ENCODE measurements at places on chromosomes 16 and 17. TPM values are rescaled to one million over a fixed set of nuclear protein-coding genes. Genes with fewer than 3 reads are reported as not detected.

Gene CCL17
- total RNA-seq = 18.9 TPM

Gene SAMD14
- total RNA-seq = 1.3 TPM

DNA sequence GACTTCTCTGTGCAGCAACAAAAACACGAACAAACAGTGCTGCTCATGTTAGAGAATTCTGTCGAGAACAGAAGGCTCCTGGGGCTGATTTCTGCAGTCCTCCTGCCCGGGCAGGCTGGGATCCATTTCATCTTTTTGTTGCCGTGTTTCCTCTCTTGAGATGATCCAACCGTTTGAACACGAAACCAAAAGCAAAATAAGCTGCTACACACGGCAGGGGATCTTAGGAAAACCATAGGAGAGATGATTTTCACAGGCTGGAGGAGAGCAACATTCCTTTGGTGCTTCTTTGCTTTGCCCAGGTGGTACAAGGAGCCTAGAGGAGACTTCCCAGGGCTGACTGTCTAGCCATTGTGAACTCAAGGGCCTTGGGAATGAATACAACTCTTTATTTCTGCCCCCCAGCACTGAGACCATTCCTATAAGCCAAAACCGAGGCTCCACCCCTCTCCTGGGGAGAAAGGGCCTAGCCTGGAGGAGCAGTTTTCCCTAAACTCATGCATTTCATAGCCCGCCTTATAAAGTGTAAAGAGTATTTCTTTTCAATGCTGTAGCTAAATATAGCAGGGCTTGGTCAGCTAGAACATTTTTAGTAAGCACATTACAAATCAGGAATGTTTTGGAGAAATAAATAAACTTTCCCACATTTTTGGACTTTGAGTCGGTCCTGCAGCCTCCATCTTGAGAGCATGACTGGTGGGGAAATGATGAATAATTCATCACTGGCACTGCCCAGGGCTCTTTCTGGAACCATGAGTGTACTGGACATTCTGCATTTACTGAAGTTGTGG is 7.7 kb downstream of the FOXL1 start:
- no peaks in the 10 kb centered on the region for H3K4me1 ChIP-seq
- H3K36me3 ChIP-seq = no peaks in the 10 kb centered on the region
- DNase-seq = no peak
- H3K4me3 ChIP-seq = no peak overlapping the region
- H3K27ac ChIP-seq = no peak overlapping the region

Gene MYH1
- total RNA-seq = not detected

- peak overlapping the region; percentile 90 for H3K27ac ChIP-seq
- H3K4me3 ChIP-seq = peak overlapping the region; percentile 97
- H3K27me3 ChIP-seq = no peaks in the 10 kb centered on the region
- H3K4me1 ChIP-seq = peaks cover 52% of the 10 kb centered on the region
- no peaks in the 10 kb centered on the region for H3K36me3 ChIP-seq
- DNase-seq = no peak
Observed at GRCh38 chr17:44501866-44502375, 1.3 kb downstream of the GPATCH8 start.

Gene CDC42EP4
- 0.55 TPM for total RNA-seq

Gene CHD9NB
- 0.79 TPM for total RNA-seq

Gene SLC35G6
- not detected for total RNA-seq

- no peaks in the 10 kb centered on the region for H3K36me3 ChIP-seq
- no peaks in the 10 kb centered on the region for H3K4me1 ChIP-seq
- peak overlapping the region; percentile 2 for H3K27ac ChIP-seq
- no peaks in the 10 kb centered on the region for H3K27me3 ChIP-seq
- no peak overlapping the region for H3K4me3 ChIP-seq
Observed at GRCh38 chr17:57068222-57068658, 16.8 kb upstream of the AKAP1 start.

- no peak for DNase-seq
- no peak overlapping the region for H3K4me3 ChIP-seq
- peaks cover 28% of the 10 kb centered on the region for H3K4me1 ChIP-seq
- H3K27me3 ChIP-seq = no peaks in the 10 kb centered on the region
Observed at GRCh38 chr17:4329838-4330237, 36.6 kb downstream of the UBE2G1 start.

GRCh38 chr16:69113216-69113615 is 7.8 kb downstream of the HAS3 start:
- H3K4me1 ChIP-seq = no peaks in the 10 kb centered on the region
- no peak overlapping the region for H3K27ac ChIP-seq
- H3K36me3 ChIP-seq = peaks cover 26% of the 10 kb centered on the region
- DNase-seq = no peak
- no peak overlapping the region for H3K4me3 ChIP-seq
- no peaks in the 10 kb centered on the region for H3K27me3 ChIP-seq

DNA sequence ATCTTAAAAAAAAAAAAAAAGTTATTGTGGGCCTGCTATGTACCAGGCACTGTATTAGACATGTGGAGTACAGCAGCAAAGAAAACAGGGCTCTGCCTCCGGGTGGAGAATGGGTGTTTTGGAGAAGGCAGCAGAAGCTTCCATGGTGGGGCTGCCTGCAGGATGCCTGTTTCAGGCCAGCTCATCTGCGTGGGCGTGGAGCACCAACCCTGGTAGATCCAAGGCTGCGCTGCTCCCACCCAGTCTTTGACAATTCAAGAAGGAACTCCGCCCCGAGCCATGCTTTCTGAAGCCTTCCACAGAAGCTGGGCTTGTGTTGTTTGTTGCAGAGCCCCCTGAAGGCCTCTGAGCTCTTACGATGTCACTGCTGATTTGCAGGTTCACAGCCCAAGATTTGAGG is 23.2 kb upstream of the CACNG1 start:
- H3K4me1 ChIP-seq = no peaks in the 10 kb centered on the region
- H3K27ac ChIP-seq = no peak overlapping the region
- H3K4me3 ChIP-seq = no peak overlapping the region
- no peaks in the 10 kb centered on the region for H3K36me3 ChIP-seq
- H3K27me3 ChIP-seq = no peaks in the 10 kb centered on the region

DNA sequence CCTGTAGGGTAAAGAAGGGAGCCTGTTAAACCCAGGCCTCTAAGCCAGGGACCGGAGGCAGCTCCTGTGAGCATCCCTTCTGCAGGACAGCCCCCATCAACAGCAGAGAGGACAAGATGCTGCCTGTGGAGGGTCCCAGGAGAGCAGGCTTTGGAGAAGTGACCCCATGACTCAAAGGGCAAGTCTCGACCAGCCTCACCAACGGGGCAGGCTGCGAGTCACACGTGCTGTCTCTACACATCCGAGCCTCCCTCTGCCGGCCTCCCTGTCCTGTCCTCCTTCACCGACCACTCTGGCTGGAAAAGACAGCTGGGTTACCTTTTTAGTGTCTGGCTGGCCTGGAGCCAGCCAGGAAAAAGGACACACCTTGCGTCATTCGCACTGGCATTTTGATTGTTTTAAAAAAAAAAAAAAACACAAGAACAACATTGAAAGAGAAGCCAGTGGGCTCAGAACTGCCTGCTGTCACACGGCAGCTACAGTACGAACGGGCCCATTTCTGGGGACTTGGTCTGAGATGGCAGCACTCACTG is 74.5 kb upstream of the RCVRN start:
- H3K4me3 ChIP-seq = no peak overlapping the region
- no peaks in the 10 kb centered on the region for H3K36me3 ChIP-seq
- no peak overlapping the region for H3K27ac ChIP-seq
- no peaks in the 10 kb centered on the region for H3K27me3 ChIP-seq
- no peaks in the 10 kb centered on the region for H3K4me1 ChIP-seq
- no peak for DNase-seq

All from CD8-positive, alpha-beta memory T cell (primary cell).